ENCODE measurements at places on chromosomes 12 and 14. TPM values are rescaled to one million over a fixed set of nuclear protein-coding genes. Genes with fewer than 3 reads are reported as not detected.

- H3K36me3 ChIP-seq = no peaks in the 10 kb centered on the region
- no peak overlapping the region for H3K27ac ChIP-seq
- H3K4me3 ChIP-seq = no peak overlapping the region
- no peak for DNase-seq
Measured at GRCh38 chr14:47270715-47271114, 404.7 kb downstream of the MDGA2 start.

The NGDN gene
- 138 TPM for polyA plus RNA-seq

DNA sequence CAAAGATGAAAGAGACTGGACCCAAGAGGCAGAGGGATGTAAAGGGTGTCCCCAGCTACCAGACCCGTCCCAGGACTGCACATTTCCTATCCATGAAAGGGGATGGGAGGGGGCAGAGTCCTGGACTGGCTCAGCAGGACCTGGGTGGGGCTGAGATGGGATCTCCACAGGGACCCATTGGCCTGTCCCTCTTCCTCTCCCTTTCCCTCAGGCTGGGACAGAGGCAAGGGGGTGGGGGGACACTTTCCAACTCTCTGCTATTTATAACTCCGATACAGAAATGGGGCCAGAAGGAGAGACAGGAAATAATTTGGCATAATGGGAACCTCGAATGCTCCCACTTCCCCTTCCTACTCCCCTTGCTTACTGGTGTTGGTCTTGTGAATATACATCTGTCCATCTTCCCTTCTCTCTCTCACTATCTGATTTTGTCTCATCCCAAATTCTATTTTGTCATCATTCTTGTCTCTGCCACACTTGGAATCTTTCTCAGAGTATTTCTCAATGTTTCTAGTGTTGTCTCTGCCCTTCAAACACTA, 1.1 kb upstream of the ITGA7 start:
- H3K4me3 ChIP-seq = no peak overlapping the region
- H3K27me3 ChIP-seq = peaks cover 20% of the 10 kb centered on the region
- no peak overlapping the region for H3K27ac ChIP-seq

The ANO2 gene
- not detected for polyA plus RNA-seq

The FOXM1 gene
- 0.67 TPM for polyA plus RNA-seq

GRCh38 chr12:30567082-30567481, 128.6 kb downstream of the IPO8 start:
- no peaks in the 10 kb centered on the region for H3K4me1 ChIP-seq
- H3K4me3 ChIP-seq = no peak overlapping the region
- no peak overlapping the region for H3K27ac ChIP-seq
- DNase-seq = no peak
- no peaks in the 10 kb centered on the region for H3K27me3 ChIP-seq
- H3K36me3 ChIP-seq = no peaks in the 10 kb centered on the region

GRCh38 chr12:26399381-26399780, 204.0 kb downstream of the SSPN start:
- peaks cover 4% of the 10 kb centered on the region for H3K4me1 ChIP-seq
- DNase-seq = no peak
- H3K27me3 ChIP-seq = no peaks in the 10 kb centered on the region
- H3K4me3 ChIP-seq = no peak overlapping the region
- no peak overlapping the region for H3K27ac ChIP-seq

- no peak for DNase-seq
- H3K27ac ChIP-seq = no peak overlapping the region
- peaks cover 88% of the 10 kb centered on the region for H3K4me1 ChIP-seq
- H3K4me3 ChIP-seq = no peak overlapping the region
- H3K36me3 ChIP-seq = no peaks in the 10 kb centered on the region
Measured at GRCh38 chr14:68808696-68809480, 16.0 kb upstream of the ZFP36L1 start.

The MYO1H gene
- polyA plus RNA-seq = not detected

DNA sequence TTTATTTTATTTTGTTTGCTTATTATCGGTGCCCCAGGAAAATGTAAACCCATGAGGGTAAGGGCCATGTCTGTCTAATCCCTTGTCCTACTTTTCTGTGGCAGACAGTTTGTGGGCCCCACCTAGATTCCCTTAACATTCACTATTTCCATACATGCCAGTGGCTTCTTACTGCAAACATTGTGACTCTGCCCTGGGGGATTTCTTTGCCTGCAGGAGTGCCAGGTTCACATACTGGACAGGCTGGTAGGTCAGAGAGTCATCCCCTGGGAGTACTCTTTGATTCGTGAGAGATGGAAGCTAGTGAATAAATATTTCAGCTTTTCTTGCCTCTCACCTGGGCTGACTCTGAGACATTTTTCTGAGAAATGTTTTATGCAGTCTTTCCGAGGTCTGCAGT, 122.8 kb upstream of the TBX5 start:
- no peak overlapping the region for H3K27ac ChIP-seq
- H3K36me3 ChIP-seq = no peaks in the 10 kb centered on the region
- no peaks in the 10 kb centered on the region for H3K4me1 ChIP-seq
- H3K27me3 ChIP-seq = no peaks in the 10 kb centered on the region

- H3K27me3 ChIP-seq = peaks cover 3% of the 10 kb centered on the region
- no peak for DNase-seq
- no peaks in the 10 kb centered on the region for H3K36me3 ChIP-seq
- H3K4me3 ChIP-seq = no peak overlapping the region
- no peaks in the 10 kb centered on the region for H3K4me1 ChIP-seq
- H3K27ac ChIP-seq = no peak overlapping the region
Measured at GRCh38 chr12:109653890-109654289, 59.7 kb upstream of the FAM222A start.

The LBHD2 gene
- polyA plus RNA-seq = not detected

The FSCB gene
- polyA plus RNA-seq = not detected

The HPD gene
- polyA plus RNA-seq = not detected

The ASCL1 gene
- not detected for polyA plus RNA-seq

DNA sequence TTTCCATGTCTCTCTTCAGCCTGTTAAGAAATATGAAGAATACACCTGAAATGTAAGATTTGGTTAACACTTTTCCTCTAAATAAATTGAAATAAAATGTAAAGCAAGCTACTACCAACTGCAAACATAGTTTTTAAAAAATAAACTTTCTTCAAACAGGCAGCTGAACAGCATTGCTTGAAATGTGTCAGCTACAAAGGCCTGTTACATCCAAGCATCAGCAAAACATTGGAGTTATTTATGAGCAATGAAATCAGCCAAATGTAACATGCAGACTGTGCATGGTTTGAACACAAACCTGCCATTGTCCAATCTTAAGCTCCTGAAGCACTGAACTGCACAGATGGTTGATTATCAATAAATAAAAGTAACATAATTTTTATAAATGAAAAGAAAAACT, 291.3 kb downstream of the ACSS3 start:
- no peak overlapping the region for H3K27ac ChIP-seq
- no peak for DNase-seq
- no peaks in the 10 kb centered on the region for H3K36me3 ChIP-seq
- H3K27me3 ChIP-seq = no peaks in the 10 kb centered on the region
- no peak overlapping the region for H3K4me3 ChIP-seq
- no peaks in the 10 kb centered on the region for H3K4me1 ChIP-seq

DNA sequence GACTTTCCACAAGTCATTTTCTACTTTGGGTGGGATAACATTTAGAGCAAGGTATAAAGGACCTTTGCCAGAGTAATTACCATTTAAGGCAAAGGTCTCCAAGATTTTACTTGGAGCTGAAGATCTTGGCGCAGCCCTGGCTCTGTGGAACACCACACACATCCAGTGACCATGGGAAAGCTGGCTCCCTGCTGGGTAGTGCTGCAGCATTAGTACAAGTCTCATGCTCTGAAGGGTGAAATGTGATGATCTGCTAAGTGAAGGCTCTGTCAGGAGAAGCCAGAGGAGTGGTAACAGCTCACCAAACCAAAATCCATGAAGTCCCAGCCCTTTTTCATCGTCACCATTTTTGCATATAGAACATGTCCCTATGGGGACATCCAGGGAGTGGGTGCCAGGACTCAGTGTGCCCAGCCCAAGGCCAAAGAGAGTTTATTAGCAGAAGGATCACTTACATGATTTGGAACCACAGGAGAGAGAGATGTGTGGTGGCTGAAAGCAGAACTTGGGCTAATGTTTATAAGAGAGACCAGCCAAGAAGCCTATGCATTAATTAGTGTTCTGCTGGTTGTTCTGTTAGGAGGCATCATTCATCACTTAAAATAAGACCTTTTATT, 110.7 kb downstream of the SLC38A6 start:
- no peak overlapping the region for H3K27ac ChIP-seq
- H3K27me3 ChIP-seq = no peaks in the 10 kb centered on the region
- no peak overlapping the region for H3K4me3 ChIP-seq
- H3K36me3 ChIP-seq = no peaks in the 10 kb centered on the region
- H3K4me1 ChIP-seq = no peaks in the 10 kb centered on the region

DNA sequence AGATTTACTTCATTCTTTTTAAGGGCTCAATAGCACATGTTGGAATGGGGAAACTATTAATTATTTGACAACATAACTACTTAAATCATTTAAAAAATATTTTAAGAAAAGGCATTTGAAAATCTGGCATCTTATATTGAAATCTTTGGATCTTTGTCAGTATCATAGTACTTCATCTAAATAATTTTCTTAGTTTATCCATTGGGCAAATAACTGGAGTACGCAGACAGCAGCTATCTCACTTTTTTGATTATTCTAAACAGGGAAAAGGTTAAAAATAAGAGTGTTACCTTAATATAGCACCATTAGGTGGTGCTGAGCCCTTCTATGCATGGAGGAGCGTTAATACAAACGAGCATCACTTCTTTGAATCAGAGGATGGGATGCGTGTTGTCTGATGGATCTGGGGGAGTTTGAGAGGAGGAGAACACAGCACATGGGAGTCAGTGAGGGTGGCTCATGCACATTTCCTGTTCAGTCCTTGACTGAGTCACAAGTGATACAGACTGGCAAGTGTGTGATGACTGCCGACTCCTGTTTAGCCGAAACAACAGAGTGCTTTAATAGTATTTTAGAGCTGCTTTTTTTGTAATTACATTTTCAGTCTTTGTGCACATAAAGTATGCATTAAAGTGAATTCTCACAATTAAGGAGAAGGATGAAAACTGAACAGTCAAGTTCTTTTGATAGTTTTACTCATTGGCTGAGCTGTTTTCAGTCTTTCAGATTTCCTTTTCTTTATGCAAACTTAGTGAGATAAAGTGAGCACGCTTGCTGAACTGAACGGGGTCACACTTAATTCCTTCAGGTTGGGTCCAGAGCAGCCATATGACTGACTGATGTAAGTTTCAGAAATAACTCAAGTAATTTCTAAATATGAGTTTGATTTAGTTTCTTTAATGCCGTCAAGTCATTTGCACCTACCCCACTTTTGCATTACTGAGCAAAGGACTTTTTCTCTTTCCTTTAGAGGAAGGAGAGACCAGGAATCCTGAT, 92.7 kb downstream of the DIP2B start:
- peak overlapping the region; percentile 9 for H3K4me3 ChIP-seq
- peaks cover 19% of the 10 kb centered on the region for H3K4me1 ChIP-seq
- DNase-seq = peak; percentile 50
- peak overlapping the region; percentile 75 for H3K27ac ChIP-seq
- H3K36me3 ChIP-seq = no peaks in the 10 kb centered on the region

DNA sequence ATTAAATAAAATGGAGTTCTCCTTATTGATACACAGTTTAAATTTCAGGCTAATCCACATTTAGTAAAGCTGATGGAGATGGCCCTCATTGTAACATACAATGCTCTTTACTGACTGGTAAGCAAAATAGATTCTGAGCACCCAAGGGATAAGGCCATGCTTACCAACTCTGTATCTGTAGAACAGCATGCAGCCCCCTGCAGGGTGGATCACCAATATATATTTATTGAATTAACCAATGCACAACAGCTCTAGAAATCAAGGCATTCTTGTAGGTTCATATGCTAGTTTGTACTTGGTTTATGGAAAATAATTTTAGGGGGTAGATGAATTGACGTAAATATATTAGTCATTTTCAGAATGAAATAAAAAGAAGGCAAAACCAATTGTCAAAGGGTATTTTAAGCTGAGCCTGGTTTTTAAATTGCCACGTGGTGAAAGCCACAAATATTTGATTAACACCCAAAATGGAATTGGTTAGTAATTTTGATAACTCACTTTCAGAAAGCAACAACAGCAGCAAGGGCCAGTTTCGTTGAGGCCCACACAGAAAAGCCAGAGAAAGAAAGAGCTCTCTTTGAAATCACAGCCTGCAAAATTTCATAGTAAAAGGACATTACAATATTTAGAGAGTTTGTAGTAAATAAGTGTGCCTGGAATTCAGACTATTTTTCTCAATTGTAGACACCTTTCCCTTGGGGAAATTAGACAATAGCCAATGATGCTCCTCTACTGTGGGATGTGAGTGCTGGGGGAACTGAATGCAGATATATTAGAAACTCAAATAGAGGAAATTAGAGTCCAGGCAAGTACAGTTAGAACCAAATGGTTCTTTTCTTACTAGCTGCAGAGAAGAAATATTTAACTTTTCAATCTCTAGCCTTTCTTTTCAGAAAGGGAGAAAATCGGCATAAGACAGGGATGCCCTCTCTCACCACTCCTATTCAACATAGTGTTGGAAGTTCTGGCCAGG, 216.2 kb upstream of the ABCD2 start:
- no peaks in the 10 kb centered on the region for H3K36me3 ChIP-seq
- H3K27ac ChIP-seq = no peak overlapping the region
- no peak overlapping the region for H3K4me3 ChIP-seq
- no peak for DNase-seq

The NPFF gene
- polyA plus RNA-seq = 0.34 TPM

The TAS2R13 gene
- polyA plus RNA-seq = not detected

DNA sequence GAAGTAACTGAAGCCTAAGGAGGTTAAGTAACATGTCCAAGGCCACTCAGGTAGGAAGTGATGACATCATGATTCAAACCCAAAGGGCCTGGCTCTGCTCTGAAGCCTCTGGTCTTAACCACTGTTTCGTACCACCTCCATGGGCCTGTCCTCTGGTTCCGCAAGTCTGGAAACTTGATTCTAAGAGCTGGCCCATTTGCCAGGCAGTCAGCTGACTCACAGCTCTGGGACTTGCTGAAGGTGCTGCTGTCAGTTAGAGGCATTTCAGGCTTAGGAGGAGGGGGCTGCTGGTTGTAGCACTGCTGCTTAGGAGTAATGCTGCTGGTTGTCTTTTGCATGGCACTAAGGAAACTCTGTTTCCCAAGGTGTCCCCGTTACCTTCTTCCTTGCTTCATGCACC, 7.9 kb downstream of the NRXN3 start:
- H3K27ac ChIP-seq = no peak overlapping the region
- H3K27me3 ChIP-seq = no peaks in the 10 kb centered on the region
- no peaks in the 10 kb centered on the region for H3K36me3 ChIP-seq
- H3K4me3 ChIP-seq = no peak overlapping the region
- DNase-seq = no peak
- H3K4me1 ChIP-seq = no peaks in the 10 kb centered on the region

- H3K36me3 ChIP-seq = no peaks in the 10 kb centered on the region
- H3K4me1 ChIP-seq = peaks cover 55% of the 10 kb centered on the region
- DNase-seq = peak; percentile 87
- no peaks in the 10 kb centered on the region for H3K27me3 ChIP-seq
Measured at GRCh38 chr12:67630373-67631088, 18.0 kb upstream of the DYRK2 start.

- peaks cover 30% of the 10 kb centered on the region for H3K4me1 ChIP-seq
- H3K36me3 ChIP-seq = no peaks in the 10 kb centered on the region
- H3K27ac ChIP-seq = no peak overlapping the region
Measured at GRCh38 chr12:113216027-113216426, 5.2 kb upstream of the TPCN1 start.

- DNase-seq = no peak
- H3K4me3 ChIP-seq = no peak overlapping the region
- peaks cover 6% of the 10 kb centered on the region for H3K36me3 ChIP-seq
- peak overlapping the region; percentile 19 for H3K27ac ChIP-seq
Measured at GRCh38 chr12:42190376-42190775, 45.7 kb upstream of the GXYLT1 start.

The EEF1AKMT3 gene
- polyA plus RNA-seq = 1.0 TPM

- no peaks in the 10 kb centered on the region for H3K4me1 ChIP-seq
- no peaks in the 10 kb centered on the region for H3K36me3 ChIP-seq
- H3K27me3 ChIP-seq = no peaks in the 10 kb centered on the region
- H3K27ac ChIP-seq = no peak overlapping the region
Measured at GRCh38 chr12:5166976-5167375, 123.3 kb downstream of the KCNA5 start.
